ENCODE measurements at places on chromosomes 16 and 17. TPM values are rescaled to one million over a fixed set of nuclear protein-coding genes. Genes with fewer than 3 reads are reported as not detected.

TAT gene
- total RNA-seq, result 0.39 TPM

ALDH3A1 gene
- total RNA-seq, result 72.8 TPM

CYBA gene
- total RNA-seq, result 358 TPM

CMIP gene
- total RNA-seq, result 69.1 TPM

ACSM5 gene
- total RNA-seq, result 2.4 TPM

EVI2A gene
- 19.8 TPM for total RNA-seq

RSKR gene
- 7.9 TPM for total RNA-seq

MLYCD gene
- total RNA-seq, result 30.4 TPM

GPR139 gene
- total RNA-seq, result not detected

PRAC2 gene
- not detected for total RNA-seq

GAST gene
- not detected for total RNA-seq

DHRS7B gene
- total RNA-seq, result 30.0 TPM

TERB1 gene
- not detected for total RNA-seq

SPEM1 gene
- not detected for total RNA-seq

SREBF1 gene
- 176 TPM for total RNA-seq

ABCC11 gene
- total RNA-seq, result not detected

All from upper lobe of left lung (tissue), 6 donors.